Aorta (tissue), 5 donors: ENCODE measurements at places on chromosomes 4 and X. TPM values are rescaled to one million over a fixed set of nuclear protein-coding genes. Genes with fewer than 3 reads are reported as not detected.

ZNF280C gene
- total RNA-seq, result 5.0 TPM

MAGEB1 gene
- not detected for total RNA-seq

DNA sequence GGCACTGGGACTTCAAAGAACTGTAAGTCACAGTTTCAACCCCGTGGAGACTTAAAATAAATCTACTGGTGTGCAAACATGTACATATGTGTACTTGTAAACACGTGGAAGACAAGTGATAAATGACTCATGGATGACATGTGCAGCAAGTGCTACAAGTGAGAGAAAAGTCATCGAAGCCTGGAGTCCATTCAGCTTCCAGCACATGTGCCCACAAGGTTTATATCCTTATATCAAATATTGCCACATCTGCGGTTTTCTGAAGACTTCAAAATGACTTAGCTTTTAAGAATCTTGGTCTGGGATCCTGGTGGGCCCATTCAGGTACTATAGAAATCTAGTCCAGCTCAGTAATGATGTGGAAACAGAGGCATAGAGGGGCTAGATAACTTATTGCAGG is 33.0 kb upstream of the TTC29 start:
- DNase-seq, result no peak

GSX2 gene
- total RNA-seq, result not detected

DNA sequence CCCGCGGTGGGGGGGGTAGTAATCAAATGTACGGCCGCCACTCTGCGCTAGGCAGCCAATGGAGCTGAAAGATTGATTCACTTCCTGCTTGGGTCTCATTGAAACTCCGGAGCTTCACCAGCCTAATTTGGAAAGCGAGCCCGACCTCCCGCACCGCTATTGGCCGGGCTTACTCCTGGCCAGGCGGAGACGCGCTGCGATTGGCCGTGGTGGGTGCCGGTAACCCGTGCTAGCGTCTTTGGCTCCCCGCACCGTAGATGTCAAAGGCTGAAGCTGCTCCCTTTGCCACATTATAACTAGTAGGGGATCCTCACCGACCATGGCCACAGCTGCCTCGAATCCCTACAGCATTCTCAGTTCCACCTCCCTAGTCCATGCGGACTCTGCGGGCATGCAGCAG is at the start of gene POU3F4:
POU3F4 (plus strand) TSS at position 285 of the 400 bp plus-strand sequence; CDS start at position 320, 35 bp downstream.
- no peak for DNase-seq
